ENCODE measurements at places on chromosomes 7 and 10.

- DNase-seq = no peak
Measured at GRCh38 chr7:37445790-37446189, 2.9 kb downstream of the ELMO1 start.

GRCh38 chr7:1264345-1265280 lies 31.9 kb downstream of the UNCX start:
- no peak for DNase-seq

DNA sequence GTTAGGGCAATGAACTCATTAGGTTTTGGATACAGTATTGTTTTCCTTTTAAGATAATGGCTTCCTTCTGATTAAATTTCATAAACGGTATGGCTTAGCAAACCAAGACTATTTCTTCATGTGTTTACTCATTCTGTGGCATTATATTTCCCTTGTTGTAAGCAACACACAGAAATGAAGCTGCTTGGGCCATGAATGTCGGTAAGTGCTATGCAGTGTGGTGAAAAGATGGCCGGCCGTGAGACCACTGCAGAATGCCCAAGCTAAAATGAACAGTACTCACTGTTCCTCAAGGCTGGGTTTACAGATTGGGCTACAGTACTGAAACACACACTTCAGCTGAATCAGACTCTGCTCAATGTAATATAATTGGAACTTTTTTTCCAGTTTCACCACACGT lies 8.1 kb downstream of the APBB1IP start:
- DNase-seq = no peak

DNA sequence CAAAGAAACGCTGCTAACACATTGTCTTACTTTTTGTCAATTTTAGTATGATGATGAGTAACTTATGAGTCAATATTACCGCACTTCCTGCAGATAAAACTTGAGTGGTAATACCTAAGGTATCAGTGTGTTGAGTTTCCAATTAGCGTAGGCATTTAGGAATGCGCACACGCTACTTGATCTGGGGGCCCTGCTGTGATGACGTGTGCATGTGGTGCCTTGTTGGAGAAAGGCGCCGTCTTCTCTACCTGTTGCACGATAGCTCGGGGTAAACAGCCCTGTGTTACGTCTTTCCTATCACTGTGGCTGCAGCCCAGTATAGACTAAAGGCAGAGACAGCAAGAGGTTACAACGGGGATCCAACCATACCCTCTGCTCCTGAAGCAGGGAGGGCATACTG lies 476.8 kb upstream of the ADARB2 start:
- DNase-seq = no peak

DNA sequence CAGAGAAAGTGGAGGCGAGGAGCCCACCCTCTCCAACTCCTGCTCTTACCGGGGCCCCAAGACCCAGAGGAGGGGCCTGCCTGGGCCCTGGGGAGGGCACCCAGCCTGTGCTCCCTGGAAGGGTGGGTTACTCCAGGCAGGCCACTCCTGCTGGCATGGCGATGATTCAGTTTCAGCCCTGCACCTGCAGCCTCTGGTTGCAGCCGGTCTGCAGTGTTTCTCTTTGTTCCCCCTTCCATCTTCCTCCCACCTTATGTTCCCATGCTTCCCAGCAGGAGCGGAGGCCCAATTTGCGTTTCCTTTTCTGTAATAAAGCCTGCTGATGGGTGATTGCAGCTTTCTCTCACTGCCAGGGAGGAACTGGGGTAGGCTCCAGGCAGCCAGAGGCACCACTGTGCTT lies 53.2 kb upstream of the FAM20C start:
- no peak for DNase-seq

GRCh38 chr10:35563261-35563891 lies 41.8 kb upstream of the GJD4 start:
- DNase-seq = peak; percentile 19

DNA sequence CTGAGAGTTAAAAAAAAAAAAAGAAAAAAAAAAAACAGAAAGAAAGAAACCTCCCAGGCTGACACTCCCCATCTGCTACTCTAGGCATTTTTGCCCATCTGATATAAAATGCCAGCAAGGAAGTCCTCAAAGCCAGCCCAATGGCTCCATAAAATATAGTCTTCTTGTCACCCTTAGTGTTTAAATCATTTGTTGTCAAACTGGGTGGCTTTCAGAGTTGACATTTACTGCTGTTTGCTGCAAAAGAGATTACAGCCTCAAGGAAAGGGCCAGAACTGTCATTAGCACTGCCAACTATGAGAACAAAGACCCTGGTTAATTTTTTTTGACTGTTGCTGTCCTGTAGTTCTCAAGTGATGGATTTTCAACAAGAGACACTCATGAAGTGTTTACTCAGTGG lies 86.5 kb downstream of the TRIL start:
- no peak for DNase-seq

- DNase-seq = no peak
Measured at GRCh38 chr7:85165263-85165662, 21.6 kb downstream of the SEMA3D start.

DNA sequence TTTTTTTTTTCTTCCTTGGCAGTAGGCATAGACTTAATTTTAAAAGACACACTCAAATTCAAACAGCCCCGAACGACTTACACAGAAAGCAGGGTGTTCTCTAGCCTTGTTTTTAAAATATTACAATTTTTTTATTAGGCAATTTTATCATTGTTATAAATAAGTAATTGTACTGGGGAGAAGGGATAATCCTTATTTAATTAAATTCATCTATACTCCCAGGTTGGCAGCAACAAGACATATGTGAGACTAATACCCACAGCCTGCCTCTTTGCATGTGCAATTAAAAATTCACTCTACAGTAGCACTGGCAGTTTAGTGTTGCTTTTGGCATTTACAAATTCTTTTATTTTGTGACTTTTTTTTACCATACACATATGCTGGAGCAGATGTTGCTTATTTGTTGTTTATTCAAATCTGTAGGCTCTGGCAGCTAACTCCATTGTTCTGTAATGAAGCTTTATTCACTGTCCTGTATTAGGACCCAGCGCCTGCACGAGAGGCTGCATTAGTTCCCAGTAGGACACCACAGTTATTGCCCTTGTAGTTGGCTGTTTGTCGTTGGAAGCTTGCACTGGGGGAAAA lies 84.9 kb upstream of the PPP1R17 start:
- no peak for DNase-seq

- peak; percentile 38 for DNase-seq
Measured at GRCh38 chr10:92239600-92240288, 51.1 kb downstream of the CPEB3 start.

All from central memory CD4-positive, alpha-beta T cell (primary cell).